ENCODE measurements at places on chromosomes 2 and 18.

- no peak for DNase-seq
Measured at GRCh38 chr2:140891614-140892212, 1239.1 kb downstream of the LRP1B start.

DNA sequence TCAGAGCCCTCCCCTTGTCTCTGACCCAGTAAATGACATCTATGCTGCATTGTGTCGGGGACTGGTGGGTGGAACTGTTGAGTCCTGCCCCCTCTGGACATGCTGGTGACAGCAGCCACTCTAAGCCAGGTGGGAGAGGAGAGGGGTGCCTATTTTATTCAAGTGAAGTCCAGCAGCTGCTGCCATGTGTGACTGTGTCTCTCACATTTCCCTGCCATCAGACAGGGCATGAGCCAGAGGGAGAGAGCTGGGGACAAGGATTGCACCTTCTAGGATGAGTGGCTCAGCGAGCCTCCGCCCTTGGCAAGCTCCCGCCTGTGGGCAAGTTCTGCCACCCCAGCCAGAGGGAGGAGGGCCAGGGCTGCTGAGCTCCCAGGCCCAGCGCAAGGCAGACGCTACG, 13.7 kb downstream of the NGEF start:
- DNase-seq: no peak

- DNase-seq: peak; percentile 82
Measured at GRCh38 chr2:54629914-54630857, 93.3 kb upstream of the EML6 start.

- DNase-seq: no peak
Measured at GRCh38 chr2:48574353-48575287, 43.0 kb upstream of the GTF2A1L start.

- DNase-seq: no peak
Measured at GRCh38 chr2:118279005-118279404, 190.7 kb downstream of the INSIG2 start.

- DNase-seq: peak; percentile 70
Measured at GRCh38 chr2:207352978-207353671, 176.6 kb upstream of the CREB1 start.

DNA sequence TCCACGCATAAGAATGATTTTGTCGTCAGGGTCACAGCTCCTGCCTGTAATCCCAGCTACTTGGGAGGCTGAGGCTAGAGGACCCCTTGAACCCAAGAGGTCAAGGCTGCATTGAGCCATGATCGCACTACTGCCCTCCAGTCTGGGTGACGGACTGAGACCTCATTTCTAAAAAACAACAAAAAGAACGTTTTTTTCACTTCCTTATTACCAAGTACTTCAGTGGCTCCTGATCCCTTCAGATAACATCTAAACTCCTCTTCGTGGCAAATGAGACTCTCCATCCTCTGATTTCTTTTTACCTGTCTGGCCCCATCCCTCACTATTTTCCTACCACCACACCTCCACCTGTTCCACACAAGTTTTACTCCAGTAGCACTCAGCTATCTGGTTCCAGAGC, 105.4 kb upstream of the TLK1 start:
- DNase-seq: no peak

DNA sequence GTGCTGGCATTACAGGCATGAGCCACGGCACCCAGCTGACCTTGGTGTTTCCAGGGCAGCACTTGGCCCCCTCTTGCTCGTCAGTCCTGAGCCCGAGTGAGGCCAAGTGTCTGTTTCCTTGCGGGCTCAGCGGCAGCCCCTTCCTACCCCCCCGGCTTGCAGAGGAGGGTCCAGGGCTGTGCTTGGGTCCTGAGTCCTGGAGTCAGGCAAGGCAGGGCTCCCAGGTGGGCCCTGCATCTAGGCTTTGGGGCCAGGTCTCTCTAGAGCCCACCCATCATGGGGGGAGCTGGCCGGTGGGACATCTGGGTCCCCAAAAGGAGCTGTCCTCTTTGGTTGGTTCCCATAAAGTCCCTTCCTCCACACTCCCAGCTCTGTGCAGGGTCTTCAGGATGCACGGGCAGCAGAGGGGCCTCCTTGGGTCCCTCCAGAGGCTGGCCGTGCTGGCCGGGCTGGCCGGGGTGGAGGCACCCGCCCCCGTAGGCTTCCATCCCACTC, 63.7 kb upstream of the HPCAL1 start:
- no peak for DNase-seq

GRCh38 chr2:160646684-160647444, 153.3 kb upstream of the RBMS1 start:
- no peak for DNase-seq

- peak; percentile 77 for DNase-seq
Measured at GRCh38 chr2:101473911-101474701, 806 bp downstream of the RFX8 start.

- no peak for DNase-seq
Measured at GRCh38 chr2:118710481-118710880, 137.0 kb downstream of the EN1 start.

- DNase-seq: no peak
Measured at GRCh38 chr2:25957743-25958142, 24.6 kb downstream of the KIF3C start.

GRCh38 chr18:39453882-39454281, 1888.3 kb upstream of the CELF4 start:
- peak; percentile 47 for DNase-seq

GRCh38 chr18:43735570-43735969, 458.3 kb upstream of the SYT4 start:
- no peak for DNase-seq

DNA sequence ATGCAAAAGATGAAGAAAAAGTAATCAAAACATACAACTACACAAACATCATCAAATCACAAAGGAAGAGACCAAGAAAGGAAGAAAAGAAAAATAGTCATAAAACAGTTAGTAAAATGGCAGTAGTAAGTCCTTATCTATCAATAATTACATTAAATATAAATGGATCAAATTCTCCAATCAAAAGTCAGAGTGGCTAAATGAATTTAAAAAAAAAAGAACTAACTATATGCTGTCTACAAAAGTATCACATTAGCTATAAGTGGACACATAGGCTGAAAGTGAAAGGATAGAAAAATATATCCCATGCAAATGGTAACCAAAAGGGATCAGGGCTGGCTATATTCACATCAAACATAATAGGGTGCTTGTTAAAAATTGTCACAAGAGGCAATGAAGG, 116.5 kb downstream of the NOL4 start:
- no peak for DNase-seq

DNA sequence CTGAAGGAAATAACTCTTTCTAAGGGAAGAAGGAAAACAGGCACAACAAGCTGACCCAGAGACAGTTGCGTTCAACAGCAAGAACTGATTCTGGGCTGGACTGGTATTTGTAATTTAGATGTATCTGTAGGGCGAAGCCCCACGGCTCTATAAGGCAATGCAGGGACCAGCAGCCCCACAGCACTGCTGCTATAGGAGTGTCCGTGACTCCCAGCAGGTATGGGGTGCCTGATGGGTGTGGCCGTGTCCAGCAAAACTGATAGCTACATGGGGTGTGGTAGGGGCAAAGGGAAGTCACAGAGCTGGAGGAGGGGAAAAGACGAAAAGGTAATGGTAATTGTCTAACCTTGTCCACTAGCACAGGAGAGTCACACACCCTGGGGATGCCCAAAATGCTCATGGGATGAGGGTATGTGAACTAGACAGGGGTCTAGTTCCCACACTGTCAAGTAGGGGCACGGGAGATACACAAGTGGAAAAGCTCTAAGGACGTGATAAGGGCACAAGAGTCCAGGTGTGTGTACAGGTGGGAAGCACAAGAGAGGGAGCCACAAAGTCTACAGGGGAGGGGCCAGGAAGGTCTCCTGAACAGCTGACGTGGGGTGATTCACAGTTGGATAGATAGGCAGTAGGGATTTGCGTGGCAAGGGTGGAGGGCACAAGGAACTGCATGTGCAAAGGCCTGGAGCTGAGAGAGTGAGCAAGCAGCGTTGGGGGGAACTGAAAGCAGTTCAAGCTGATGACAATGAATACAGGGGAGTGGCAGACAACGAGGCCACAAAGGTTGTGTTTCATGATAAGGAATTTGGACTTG, 48.5 kb upstream of the ASPRV1 start:
- DNase-seq: peak; percentile 24

GRCh38 chr2:157329524-157329923, 3.9 kb upstream of the ERMN start:
- DNase-seq: peak; percentile 92

- peak; percentile 20 for DNase-seq
Measured at GRCh38 chr18:11747731-11748130, 58.7 kb downstream of the GNAL start.

DNA sequence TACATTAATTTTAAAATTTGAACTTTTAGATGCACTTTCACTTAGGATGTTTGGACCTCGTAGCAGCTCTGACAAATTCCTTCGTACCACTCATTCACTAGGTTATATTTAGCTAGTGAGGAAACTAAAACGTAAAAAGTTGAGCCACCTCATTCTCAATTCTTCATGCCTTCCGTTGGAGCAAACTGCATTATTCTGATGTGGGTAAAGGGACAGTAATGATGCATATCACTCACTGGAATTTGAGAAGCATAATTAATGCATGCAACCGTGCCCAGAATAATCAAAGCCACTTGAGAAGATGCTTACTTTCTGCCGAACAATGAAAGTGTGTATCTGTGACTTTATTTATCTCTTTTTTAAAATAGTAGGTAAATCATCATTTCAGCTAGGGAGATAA, 2.2 kb downstream of the CNOT9 start:
- no peak for DNase-seq

- no peak for DNase-seq
Measured at GRCh38 chr18:57668021-57668420, 46.4 kb upstream of the NARS1 start.

GRCh38 chr18:26869640-26870039, 4.1 kb upstream of the AQP4 start:
- no peak for DNase-seq

GRCh38 chr18:12291161-12291560, 16.9 kb upstream of the TUBB6 start:
- DNase-seq: no peak

DNA sequence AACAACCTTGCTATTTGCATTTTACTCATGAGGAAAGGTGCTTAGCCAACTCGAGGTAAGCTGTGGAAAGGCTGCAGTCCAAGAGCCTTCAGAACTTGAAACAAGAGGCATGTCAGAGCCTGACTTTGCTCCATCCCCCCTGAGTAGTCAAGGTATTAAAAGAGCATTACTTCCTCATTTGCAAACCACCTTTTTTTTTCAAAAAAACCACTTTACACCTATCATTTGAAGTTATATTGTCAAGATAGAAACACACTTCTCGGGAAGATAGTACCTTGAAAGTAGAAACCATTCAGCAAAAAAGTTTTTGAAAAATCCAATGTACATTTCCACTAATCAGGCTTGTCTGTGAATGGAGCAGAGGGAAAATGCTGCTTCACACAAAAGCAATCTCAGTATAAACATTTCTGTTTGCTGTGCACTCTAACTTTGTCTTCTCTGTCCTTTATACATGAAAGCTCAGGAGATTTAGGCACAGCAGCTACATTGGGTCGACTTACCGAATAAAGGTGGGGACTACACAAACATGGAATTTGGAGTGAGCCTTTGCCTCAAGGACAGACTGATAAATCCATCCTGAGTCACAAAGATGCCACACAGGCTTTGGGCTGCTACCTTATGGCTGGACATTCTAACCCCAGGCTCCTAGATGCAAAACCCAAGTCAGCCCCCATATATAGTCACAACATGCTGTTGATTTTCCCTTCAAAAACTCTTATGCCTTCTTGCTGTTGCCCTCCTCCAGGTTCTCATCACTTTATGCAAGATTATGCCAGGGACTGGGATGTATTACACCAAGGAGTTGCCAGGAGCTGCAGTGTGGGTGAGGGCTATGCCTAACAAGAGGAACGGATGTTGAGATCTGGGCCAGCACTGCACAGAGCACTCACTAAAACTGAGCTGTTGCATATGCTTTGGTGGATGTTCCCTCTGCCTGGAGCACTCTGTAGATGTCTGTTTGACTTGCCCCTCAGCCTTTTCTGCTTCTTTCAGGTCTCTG, 41.4 kb upstream of the EML4 start:
- peak; percentile 42 for DNase-seq

DNA sequence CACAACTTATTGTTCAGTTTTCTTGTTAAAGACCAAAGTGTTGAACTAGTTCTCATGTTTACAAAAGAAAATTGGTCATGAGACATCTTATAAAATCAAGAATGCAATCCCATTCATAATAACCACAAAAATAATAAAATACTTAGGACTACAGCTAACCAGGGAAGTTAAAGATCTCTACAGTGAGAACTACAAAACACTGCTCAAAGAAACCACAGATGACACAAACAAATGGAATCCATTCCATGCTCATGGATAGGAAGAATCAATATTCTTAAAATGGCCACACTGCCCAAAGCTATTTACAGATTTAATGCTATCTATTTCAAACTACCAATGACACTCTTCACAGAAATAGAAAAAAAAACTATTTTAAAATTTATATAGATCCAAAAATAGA, 1354.8 kb upstream of the CDH2 start:
- no peak for DNase-seq

- DNase-seq: no peak
Measured at GRCh38 chr2:79711098-79711497, 198.2 kb downstream of the CTNNA2 start.

DNA sequence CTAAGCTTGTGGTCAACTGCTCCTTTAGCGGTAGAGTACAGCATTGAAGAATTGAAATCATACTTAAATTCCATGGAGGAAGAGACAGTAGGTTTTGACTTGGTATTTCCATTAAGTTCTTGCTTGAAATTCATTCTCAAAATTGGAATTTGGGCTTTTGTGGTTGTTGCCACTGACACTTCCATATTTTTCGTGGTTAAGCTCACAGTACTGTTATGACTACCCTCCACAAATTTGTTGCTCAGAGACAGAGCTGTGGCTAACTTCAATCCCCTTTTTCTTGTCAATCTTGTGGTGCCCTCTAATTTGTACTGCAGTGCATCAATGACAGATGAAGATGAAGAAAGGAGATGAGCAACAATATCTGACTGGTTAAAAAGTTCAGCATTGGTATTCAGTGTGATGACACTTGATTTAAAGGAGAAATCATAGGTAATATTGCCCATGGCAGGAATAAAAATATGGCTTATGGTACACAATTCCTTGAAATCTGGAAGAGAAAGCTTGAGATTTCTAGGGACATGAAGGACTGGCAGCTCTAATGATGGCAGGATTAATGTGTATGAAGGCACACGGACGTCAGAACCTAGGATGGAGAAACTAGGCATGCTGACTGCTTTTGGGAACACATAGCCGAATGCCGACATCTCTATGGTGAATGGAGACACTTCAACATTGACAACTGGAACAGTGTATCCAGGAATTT, 37.3 kb downstream of the APOB start:
- DNase-seq: no peak

DNA sequence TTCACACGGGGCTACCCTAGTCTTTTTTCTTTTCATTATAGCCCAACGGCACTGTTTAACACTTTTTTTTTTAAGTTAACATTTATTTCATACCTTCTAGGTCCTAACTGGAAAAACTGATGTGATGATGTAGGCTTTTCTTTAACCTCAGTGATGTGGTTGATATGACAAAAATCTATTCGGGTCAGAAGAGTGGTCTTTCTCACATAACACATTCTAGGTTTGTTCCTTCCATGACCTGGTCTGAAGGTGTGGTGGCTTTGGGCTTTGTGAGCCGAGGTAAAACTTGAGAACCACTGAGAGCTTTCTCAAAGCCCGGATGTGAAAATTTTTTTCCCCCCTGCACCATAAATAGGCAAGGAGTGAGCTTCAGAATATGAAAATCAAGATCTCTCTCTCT, 44.2 kb downstream of the GPD2 start:
- DNase-seq: no peak

GRCh38 chr2:18626958-18627650, 37.7 kb upstream of the NT5C1B start:
- DNase-seq: no peak

Measured in DMS53 (cell line).